ENCODE measurements at places on chromosomes 3 and 15. TPM values are rescaled to one million over a fixed set of nuclear protein-coding genes. Genes with fewer than 3 reads are reported as not detected.

GRM7 gene
- 0.16 TPM for total RNA-seq

ZDHHC19 gene
- not detected for total RNA-seq

CPA3 gene
- total RNA-seq, result 36.4 TPM

GPR15 gene
- total RNA-seq, result not detected

AQR gene
- total RNA-seq, result 27.5 TPM

REC114 gene
- total RNA-seq, result not detected

INO80 gene
- total RNA-seq, result 23.1 TPM

CISH gene
- 4.8 TPM for total RNA-seq

CLRN1 gene
- total RNA-seq, result not detected

LRRC34 gene
- total RNA-seq, result 7.0 TPM

Data from subcutaneous adipose tissue (tissue), 4 donors.